ENCODE measurements at places on chromosomes 11 and 22.

- DNase-seq = no peak
These were observed 152.4 kb downstream of the FCHSD2 start for GRCh38 chr11:72989727-72990126.

DNA sequence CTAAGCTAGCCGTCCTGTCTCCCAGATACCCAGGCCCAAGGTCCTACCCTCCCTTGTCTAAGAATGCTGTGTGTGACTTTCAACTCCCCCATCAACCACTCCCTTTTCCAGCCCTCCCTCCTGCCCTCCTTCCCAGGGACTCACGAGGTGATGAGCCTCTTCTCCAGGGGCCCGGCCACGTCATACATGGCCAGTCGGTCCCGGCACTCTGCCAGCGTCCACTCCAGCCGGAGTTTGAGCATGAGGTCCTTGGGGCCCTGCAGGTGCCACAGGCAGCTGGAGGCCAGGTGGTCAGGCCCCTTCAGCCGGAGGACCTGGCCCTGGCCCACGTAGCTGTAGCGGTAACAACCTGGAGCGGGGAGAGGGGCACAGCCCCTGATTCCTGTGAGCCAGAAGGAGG lies 20.1 kb downstream of the TMPRSS6 start:
- DNase-seq = no peak

DNA sequence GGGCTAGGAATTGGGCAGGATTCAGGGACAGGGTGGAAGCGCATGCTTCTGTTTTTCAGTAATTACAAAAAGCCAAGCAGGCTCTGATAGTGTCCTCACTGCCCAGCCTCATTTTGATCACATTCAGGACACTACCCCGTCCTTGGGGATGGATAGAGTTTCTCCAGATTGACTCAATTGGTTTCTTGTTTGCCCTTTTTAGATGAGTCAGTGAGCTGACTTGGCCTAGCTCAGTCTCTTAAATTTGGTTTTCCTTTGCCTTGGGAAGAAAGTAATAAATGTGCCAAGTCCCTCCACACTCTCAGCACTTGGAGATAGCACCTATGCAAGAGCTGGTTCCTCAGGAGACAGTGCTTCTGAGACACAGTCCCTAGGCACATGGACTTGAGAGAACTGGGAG lies 25.5 kb downstream of the DKK3 start:
- DNase-seq = no peak

DNA sequence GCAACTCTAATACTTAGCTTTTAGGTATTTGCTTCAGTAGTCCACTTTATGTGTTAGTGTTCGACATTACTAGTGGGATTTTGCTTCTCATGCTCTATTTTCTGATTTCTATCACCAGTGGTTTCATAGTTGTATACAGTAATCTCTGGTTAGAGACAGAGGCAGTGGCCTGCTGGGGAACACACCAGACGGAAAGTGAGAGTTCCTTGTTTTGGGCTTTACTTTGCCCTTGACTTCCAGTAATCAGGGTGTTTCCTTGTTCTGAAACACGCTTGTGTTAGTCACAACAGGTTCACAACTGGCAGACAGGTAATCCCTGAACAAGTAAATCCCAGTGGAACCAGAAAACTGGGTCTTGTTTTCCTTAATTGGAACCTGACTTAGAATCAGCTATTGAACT lies 56.0 kb downstream of the PACS1 start:
- no peak for DNase-seq

DNA sequence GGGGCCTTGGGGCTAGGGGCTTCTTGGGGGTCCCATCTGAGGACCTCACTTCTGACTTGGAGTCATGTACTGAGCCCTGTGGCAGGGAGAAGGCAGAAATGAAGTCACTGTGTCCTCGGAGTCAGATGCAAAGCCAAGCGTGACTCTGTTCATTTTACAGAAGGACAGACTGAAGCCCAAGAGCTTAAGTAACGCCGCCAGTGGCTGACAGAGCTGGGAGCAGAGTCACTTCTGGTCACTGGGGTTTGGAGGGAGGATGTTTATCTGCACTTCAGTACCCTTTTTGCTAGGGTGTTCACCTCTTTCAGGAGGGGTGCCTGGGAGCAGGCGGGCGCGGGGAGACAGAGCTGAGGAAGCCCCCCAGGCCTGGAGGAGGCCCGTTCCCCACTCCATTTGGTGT lies 10.7 kb downstream of the CD6 start:
- no peak for DNase-seq

DNA sequence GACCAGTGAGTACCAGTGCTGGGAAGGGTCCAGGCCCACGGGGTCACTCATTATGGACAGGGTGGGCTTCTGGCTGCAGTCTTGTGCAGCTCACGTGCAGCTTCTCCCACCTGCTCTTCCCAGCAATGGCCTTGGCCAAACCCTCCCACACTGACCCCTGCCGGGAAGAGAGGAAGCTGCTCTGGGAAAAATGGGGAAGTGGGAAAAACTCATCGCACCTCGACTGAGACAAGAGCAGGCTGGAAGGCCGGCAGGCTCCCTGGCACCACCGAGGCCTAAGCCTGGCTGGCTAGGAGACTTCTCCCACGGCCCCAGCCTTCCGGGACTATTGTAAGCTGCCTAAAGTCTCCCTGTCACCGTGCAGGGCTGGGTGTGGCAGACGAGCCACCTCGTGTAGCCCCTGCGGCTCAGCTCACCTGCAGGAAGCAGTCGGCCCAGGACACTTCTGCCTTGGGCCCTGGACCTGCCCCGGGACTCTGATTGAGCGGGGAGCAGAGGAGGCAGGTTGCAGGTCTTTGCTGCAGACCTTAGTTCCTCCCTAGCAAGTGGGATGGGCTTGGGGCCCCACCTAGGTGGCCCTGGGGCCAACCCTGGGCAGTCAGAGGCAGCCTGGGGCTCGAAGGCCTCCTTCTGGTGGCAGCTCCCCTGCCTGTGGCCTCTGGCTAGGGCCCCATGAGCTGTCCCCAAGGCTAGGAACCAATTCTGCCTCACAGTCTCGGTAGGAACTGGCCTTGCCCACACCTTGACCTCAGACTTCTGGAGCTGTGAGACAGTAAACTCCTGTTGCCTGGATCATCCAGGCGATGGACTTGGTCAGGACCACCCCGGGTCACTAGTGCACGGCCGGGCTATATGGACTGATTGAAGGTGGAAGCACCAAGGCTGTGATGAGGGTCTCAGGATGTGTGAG lies 23.1 kb downstream of the MRGPRG start:
- DNase-seq = no peak

GRCh38 chr11:84794663-84795443 lies 832.3 kb downstream of the DLG2 start:
- no peak for DNase-seq

DNA sequence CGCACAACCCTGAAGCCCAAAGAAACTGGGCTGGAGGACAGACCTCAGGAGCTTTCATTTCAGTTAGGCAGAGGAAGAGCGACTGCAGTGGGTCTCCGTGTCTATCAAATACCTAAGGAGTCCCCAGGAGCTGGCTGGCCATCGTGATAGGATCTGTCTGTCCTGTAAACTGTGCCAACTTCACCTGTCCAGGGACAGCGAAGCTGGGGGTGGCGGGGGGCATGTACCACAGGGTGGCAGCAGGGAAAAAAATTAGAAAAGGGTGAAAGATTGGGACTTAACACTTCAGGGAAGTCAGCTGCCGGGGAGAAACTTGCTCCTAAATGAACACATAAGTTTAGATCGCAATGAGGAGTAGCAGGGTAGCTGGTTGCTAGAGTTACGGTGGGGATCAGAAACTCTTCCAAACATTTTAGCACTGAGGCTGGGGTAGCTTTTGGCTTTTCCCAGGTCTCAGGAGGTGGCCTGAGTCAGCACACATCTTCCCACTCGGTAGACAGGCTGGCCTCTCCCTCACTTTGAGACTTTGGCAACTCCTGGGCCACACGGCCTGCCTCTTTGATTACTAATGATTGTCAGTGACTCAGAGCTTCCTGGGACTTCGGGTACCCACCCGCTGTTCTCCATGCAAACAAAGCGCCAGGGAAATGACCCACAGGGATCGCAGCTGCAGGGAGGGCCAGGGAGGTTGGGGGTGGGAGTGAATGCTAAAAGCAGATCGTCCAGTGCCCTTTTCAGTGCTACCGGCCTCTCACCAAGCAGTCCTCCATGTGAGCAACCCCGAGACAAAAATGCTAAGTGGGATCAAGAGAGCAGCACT lies 2.9 kb upstream of the MTFP1 start:
- peak; percentile 76 for DNase-seq

DNA sequence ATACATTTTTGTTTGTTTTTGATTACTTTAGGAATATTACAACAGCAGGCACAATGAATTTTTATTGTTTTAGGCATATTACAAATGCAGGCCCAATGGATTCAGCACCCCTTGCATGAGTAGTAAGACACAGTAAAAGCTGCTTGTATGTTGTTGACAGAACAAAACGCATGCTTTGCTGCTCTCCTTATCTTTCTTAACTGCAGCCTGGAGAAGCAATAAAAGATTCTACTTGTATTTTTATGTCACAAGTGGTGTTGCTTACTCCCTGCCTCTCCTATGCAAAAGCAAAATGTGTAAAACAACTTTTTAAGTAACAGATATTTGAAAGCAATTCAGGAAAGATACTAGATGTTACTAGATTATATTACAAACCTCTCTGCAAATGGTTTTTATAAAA lies 73.9 kb downstream of the TRPC6 start:
- no peak for DNase-seq

- DNase-seq = no peak
These were observed 1.3 kb downstream of the EEF1G start for GRCh38 chr11:62572431-62572830.

- DNase-seq = no peak
These were observed 2.5 kb downstream of the DCHS1 start for GRCh38 chr11:6653097-6653496.

GRCh38 chr11:26964339-26964738 lies 29.6 kb upstream of the FIBIN start:
- DNase-seq = no peak

- DNase-seq = no peak
These were observed 127.3 kb downstream of the MORC2 start for GRCh38 chr22:30841273-30841672.

DNA sequence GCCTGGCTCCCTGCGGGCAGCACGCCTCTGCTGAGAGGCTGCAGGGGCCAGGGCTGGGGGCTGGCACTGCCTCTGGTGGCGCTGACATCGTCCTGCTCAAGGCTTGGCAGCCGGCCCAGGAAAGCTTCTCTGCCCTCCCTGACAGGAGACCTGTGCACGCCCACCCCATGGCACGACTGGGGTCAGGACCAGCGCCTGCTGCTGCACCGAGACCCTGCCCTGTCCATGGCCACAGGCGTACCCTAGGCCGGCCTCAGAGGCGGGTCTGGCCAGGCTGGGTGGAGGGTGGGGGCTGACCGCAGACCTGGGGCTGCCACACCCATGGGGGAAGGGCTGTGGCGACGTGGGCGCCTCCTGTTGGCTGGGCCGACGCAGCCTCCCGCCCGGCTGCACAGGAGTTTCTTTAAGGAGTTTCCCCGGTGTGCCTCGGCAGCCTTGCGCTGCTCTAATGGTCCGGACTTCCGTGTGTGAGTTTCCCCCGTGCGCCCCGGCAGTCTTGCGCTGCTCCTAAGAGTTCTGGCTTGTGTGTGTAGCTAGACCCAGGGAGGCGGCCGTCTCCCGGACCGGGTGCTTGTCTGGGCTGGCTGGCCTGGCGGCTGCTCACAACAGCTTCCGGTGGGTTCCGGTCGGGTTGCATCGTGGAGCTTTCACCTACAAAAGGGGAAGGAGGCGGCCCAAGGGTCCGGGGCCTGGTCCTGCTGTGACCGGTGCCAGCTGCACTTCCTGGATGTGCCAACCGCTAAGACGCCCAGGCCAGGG lies 4.6 kb downstream of the TRABD start:
- no peak for DNase-seq

- DNase-seq = no peak
These were observed 10.3 kb downstream of the MYEOV start for GRCh38 chr11:69304258-69304657.

DNA sequence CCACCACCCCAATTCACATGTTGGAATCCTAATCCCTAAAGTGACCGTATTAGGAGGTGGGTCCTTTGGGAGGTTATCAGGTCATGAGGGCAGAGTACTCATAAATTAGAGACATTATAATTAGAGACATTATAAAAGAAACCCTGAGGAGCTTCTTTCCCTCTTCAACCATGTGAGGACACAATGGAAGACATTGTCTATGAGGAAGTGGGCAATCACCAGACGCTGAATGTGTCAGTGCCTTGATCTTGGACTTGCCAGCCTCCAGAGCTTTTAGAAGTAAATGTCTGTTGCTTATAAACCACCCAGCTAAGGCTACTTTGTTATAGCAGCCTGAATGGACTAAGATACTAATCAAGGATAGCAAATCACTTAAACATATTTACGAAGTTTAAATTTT lies 14.8 kb downstream of the GAB2 start:
- DNase-seq = no peak

DNA sequence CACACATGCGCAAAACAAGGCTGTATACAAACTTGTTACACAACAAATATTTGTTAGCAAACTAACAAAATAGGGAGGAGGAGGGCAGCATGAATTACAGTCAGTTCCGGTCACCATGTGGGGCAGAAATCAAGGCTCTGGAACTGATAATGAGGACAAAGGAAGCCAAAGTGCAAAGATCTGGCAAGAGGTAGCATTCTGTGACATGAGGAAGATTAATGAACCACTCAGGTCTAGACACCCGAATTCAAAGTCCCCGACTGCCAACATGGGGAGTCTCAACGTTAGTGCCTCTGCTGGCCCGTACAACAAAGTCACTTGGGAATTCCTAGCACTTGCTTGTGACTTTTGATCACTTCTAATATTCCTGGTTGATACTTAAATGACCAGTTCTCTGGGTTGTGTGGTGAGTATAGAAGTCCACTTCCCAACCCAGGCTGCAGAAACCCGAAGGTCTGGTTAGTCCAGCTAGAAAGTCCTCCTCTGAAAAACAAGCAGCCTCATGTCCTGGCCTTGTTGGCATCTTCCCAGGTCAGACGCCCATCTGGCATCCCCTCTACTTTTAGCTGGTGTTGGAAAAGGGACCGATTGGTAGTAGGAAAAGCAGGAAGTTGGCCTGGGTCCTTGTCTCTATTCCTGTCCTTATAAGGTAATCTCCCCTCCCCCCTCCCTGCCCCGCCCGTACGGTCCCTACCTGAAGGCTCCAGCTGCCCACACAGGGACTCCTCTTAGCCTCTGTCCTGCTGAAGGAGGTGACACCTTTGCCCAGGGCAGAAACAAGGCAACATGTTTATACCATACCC lies 1.6 kb downstream of the SUN2 start:
- no peak for DNase-seq

DNA sequence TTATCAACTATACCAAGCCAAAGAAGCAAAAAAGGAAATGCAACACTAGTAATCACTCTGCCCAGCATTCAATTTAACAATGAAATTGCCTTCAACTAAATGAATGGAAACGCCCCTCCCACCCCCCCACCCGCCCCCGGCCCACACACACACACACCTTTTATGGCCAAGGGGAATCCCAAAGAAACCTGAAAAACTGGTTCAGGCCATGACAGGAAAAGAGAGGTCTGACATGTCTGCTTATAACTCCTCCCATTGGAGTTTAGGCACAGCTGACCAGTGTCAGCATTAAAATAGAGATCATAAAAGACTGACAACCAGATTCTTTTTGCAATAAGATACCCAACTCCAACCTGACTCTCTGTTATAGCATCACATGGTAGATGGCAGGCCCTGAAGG lies 42.6 kb downstream of the ACER3 start:
- DNase-seq = no peak
